Activated CD8-positive, alpha-beta T cell treated with anti-CD3 and anti-CD28 coated beads for 36 hours (primary cell): ENCODE measurements at places on chromosomes 11 and 22. TPM values are rescaled to one million over a fixed set of nuclear protein-coding genes. Genes with fewer than 3 reads are reported as not detected.

GAL gene
- 2.2 TPM for total RNA-seq

OR51D1 gene
- total RNA-seq: not detected

CYB5R2 gene
- 4.2 TPM for total RNA-seq

NPAS4 gene
- 0.11 TPM for total RNA-seq

OPCML gene
- total RNA-seq: not detected

KRTAP5-8 gene
- not detected for total RNA-seq

CHRDL2 gene
- not detected for total RNA-seq

HTR3A gene
- not detected for total RNA-seq

LMNTD2 gene
- 1.3 TPM for total RNA-seq

SLC35F2 gene
- 28.1 TPM for total RNA-seq

SNX32 gene
- 2.1 TPM for total RNA-seq

DBX1 gene
- total RNA-seq: not detected

DNA sequence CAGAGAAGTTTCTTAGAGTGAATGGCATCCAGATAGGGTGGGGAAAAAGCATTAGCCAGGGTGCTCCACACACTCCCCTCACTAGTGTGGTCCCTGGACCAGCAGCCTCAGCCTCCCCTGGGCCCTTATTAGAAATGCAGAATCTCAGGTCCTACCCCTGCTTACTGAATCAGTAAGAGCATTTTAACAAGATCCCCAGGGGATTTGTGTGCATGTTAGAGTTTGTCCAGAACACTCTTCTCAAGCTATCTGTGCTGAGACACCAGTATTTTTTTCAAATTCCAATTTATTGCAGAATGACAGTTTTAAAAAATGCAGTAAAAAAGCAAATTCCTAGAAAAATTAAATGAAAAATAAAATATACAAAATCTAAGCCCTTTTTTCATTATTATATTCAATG lies 123.1 kb downstream of the MIAT start:
- peaks cover 52% of the 10 kb centered on the region for H3K36me3 ChIP-seq
- H3K27ac ChIP-seq: no peak overlapping the region
- H3K27me3 ChIP-seq: no peaks in the 10 kb centered on the region
- H3K4me3 ChIP-seq: no peak overlapping the region

GRCh38 chr22:41501209-41501608 lies 32.3 kb downstream of the ACO2 start:
- H3K4me3 ChIP-seq: no peak overlapping the region
- H3K27ac ChIP-seq: no peak overlapping the region
- DNase-seq: peak; percentile 46
- peaks cover 13% of the 10 kb centered on the region for H3K36me3 ChIP-seq
- no peaks in the 10 kb centered on the region for H3K4me1 ChIP-seq

GRCh38 chr22:19040888-19041703 lies 81.1 kb downstream of the DGCR2 start:
- H3K4me3 ChIP-seq: no peak overlapping the region
- no peak overlapping the region for H3K27ac ChIP-seq
- H3K36me3 ChIP-seq: peaks cover 4% of the 10 kb centered on the region
- no peaks in the 10 kb centered on the region for H3K4me1 ChIP-seq

- peaks cover 66% of the 10 kb centered on the region for H3K4me1 ChIP-seq
- H3K4me3 ChIP-seq: peak overlapping the region; percentile 57
- H3K27ac ChIP-seq: peak overlapping the region; percentile 72
- peaks cover 87% of the 10 kb centered on the region for H3K36me3 ChIP-seq
- DNase-seq: no peak
Observed at GRCh38 chr11:61120099-61120705, 17.9 kb downstream of the CD5 start.

DNA sequence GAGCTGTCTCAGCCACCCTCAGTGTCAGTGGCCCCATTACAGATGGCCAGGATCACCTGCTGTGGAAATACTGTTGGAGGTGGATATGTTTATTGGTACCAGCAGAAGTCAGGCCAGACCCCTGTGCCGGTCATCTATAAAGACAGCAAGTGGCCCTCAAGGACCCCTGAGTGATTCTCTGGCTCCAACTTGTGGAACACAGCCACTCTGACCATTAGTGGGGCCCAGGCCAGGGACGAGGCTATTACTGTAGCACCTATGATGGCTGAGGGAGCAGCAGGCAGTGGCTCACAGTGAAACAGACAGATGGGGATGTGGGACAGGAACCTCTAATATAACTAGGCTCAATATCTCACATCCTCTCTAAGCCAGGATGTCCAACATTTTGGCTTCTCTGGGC lies 25.5 kb upstream of the GGTLC2 start:
- H3K4me3 ChIP-seq: no peak overlapping the region
- DNase-seq: no peak
- no peaks in the 10 kb centered on the region for H3K36me3 ChIP-seq
- peaks cover 11% of the 10 kb centered on the region for H3K4me1 ChIP-seq
- no peak overlapping the region for H3K27ac ChIP-seq

GRCh38 chr11:61954851-61955421 lies 4.8 kb downstream of the BEST1 start:
- peaks cover 2% of the 10 kb centered on the region for H3K4me1 ChIP-seq
- no peaks in the 10 kb centered on the region for H3K36me3 ChIP-seq
- H3K27ac ChIP-seq: no peak overlapping the region
- peaks cover 27% of the 10 kb centered on the region for H3K27me3 ChIP-seq
- DNase-seq: no peak

DNA sequence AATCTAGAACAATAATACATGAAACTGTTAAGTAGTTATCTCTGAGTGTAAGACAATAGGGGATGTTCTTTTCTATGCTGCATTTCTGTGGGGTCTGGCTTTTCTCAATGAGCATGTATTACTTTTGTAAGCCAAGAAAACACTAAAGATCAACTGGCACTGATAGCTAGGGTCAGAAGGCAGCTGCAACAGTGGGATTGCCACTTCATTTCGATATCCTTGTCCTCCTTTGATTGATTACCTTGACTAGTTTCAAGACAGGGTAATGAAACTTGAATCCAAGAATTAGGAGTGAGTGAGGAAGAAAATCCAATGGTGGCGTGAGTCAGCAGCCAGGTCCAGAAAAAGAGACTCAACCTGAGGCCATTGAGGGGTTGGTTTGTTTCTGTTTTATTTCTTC lies 46.5 kb downstream of the FEZ1 start:
- DNase-seq: no peak
- peaks cover 6% of the 10 kb centered on the region for H3K4me1 ChIP-seq

GRCh38 chr11:34641456-34641855 lies 20.6 kb downstream of the EHF start:
- H3K27me3 ChIP-seq: peaks cover 35% of the 10 kb centered on the region
- no peak overlapping the region for H3K4me3 ChIP-seq
- no peak for DNase-seq
- H3K4me1 ChIP-seq: no peaks in the 10 kb centered on the region
- no peak overlapping the region for H3K27ac ChIP-seq
- H3K36me3 ChIP-seq: no peaks in the 10 kb centered on the region

DNA sequence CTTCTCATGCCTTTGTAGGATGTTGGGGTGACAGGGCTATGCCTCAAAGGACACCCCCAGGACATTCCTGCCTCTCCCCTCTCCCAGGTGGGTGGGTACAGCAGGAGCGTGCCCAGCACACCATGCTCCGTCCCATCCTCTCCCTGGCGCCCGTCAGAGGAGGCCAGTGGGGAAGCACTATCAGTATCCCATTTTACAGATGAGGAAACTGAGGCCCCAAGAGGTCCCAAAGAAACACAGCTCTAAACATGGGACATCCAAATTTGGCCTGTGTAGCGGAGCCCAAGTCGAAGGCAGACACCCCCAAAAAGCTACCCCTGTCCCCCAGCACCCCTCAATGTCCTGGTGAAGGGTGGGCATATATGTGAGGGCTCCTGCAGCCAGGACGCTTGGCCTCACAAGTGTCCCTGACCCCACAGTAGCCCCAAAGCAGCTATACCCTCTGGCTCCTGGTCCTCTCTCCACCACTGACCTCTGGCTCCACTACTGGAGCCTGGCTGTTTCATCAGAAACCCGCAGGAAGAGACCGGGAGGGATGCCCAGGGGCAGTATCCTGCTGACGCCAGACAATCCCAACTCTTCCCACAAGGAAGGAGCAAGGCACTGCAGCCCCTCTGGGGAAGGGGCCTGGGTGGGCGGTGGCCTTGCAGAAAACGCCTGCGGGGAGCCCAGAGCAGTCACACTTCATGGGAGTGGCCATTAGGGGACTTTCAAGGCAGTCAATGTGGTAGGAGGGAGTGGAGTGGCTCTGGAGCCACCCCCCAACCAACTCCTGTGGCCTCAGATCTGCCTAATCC lies 5.4 kb downstream of the FADS3 start:
- DNase-seq: no peak
- H3K27ac ChIP-seq: no peak overlapping the region
- H3K27me3 ChIP-seq: no peaks in the 10 kb centered on the region
- H3K4me1 ChIP-seq: peaks cover 2% of the 10 kb centered on the region

DNA sequence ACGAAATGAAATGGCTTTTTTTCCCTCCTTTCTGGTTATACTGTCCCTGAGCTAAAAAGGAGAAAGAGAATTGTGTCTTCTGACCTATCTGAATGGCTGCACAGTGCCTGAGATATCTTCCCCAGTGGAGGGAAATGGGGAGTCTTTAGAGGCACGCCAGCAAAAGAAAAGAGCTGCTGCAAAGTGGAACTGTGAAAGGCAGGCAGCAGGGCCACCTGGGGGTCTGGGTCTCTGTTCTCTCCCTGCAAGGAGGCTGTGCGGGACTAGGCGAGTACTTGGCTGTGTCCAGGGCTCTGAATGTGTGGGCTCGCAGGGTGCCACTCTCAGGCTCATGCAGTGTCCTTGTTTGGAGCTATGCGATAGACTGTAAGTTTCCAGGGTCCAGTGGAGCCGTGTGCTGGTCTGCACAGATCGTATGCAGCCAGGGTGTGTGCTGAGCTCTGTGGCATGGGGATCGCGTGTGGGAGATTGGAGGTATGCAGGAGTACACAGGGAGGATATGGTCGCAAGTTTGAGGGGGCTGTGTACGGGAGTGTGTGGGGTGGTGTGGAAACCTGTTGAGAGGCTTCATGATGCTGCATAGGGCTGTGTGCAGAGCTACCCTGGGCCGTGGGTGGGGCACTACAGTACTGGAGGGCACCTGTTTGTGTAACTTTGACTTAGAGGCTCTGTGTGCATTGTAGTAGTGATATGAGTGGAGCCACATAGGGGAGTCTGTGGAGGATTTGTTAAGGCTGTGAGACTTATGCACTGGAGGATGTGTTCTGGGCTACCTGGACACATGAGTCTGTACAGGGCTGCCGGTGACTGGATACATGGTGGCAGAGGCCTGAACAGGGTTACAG lies 70.1 kb upstream of the OLFML1 start:
- H3K4me3 ChIP-seq: no peak overlapping the region
- H3K36me3 ChIP-seq: no peaks in the 10 kb centered on the region
- no peak overlapping the region for H3K27ac ChIP-seq
- H3K27me3 ChIP-seq: peaks cover 23% of the 10 kb centered on the region

GRCh38 chr11:57972013-57972367 lies 51.7 kb upstream of the OR9Q1 start:
- peaks cover 15% of the 10 kb centered on the region for H3K27me3 ChIP-seq
- no peak overlapping the region for H3K27ac ChIP-seq
- H3K4me1 ChIP-seq: no peaks in the 10 kb centered on the region
- no peak overlapping the region for H3K4me3 ChIP-seq

GRCh38 chr11:133797554-133797953 lies 47.8 kb downstream of the SPATA19 start:
- H3K27ac ChIP-seq: no peak overlapping the region
- DNase-seq: no peak
- H3K27me3 ChIP-seq: no peaks in the 10 kb centered on the region
- no peaks in the 10 kb centered on the region for H3K36me3 ChIP-seq
- no peaks in the 10 kb centered on the region for H3K4me1 ChIP-seq

DNA sequence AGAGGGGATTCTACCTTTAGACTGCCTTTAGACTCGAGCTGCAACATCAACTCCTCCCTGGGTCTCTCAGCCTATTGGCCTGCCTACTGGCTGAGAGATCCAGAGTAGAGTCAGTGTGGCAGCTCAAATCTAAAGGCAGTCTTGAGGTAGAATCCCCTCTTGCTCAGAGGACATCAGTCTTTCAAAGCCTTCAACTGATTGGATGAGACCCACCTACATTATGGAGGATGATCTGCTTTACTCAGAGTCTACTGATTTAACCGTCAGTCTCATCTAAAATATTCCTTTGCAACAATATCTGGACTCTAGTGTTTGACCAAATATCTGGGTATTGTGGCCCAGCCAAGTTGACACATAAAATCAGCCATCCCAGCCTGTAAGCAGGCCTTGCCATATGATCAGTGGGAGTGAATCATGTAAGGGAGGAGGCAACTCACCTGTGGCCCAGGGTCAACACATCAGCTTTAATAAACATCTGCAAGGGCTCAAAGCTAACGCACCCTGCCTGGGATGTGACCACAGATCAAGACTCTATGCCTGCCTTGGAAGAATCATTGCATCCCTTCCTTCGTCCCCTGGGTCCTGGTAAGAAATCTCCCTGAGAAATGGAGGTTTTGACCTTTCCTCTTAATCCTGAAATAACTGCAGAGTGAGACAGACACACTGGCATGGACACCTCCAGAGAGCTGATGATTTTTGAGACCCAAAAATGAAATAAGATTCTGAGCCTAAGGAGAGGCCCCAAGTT lies 198.0 kb downstream of the DBX1 start:
- DNase-seq: no peak
- no peak overlapping the region for H3K4me3 ChIP-seq
- peaks cover 10% of the 10 kb centered on the region for H3K27me3 ChIP-seq
- no peaks in the 10 kb centered on the region for H3K36me3 ChIP-seq
- peaks cover 11% of the 10 kb centered on the region for H3K4me1 ChIP-seq

DNA sequence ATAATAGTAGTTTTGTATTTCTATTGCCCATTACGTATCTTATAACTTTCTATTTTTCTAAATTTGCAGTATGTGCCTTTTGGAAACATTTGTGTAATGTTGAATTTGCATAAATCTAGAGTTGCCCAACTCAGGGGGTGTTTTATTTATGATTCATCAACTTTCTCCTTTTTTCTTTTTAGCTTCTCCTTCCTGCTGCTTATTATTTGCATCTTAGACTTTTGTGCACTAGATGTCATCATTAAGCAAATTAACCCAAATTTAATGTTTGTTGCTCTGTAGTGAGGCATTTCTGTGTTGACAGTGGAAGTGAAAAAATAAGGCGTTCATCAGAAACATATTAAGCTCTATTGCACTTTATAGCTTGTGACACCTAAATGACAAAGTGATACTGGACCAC lies 56.2 kb upstream of the ZBED5 start:
- H3K27me3 ChIP-seq: no peaks in the 10 kb centered on the region
- H3K27ac ChIP-seq: no peak overlapping the region
- peaks cover 2% of the 10 kb centered on the region for H3K36me3 ChIP-seq

- no peak overlapping the region for H3K4me3 ChIP-seq
- no peaks in the 10 kb centered on the region for H3K36me3 ChIP-seq
- no peak overlapping the region for H3K27ac ChIP-seq
- no peak for DNase-seq
- H3K27me3 ChIP-seq: peaks cover 46% of the 10 kb centered on the region
Observed at GRCh38 chr11:7253800-7254199, 2.1 kb downstream of the SYT9 start.

DNA sequence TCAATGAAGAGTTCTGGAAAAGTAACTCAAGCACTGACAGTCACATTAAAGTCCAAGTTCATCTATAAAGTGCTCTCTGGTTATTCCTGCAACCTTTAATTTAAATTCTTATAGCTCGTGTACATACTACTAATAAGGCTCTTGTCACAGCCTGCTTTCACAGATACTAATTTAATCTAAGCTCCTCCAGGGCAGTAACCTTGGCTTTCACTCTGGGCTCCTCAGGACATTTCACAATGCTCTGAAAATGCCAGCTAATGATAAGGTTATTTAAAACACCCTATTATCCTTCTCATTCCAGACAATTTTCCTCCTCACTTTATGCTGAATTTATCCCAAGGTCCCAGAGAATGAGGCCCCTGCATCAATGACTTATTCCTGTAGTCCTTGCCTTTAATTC lies 242.7 kb upstream of the CCDC90B start:
- peaks cover 5% of the 10 kb centered on the region for H3K27me3 ChIP-seq
- H3K27ac ChIP-seq: no peak overlapping the region
- no peaks in the 10 kb centered on the region for H3K36me3 ChIP-seq
- no peak for DNase-seq

- no peak overlapping the region for H3K4me3 ChIP-seq
- no peaks in the 10 kb centered on the region for H3K4me1 ChIP-seq
- H3K27me3 ChIP-seq: no peaks in the 10 kb centered on the region
- no peak for DNase-seq
Observed at GRCh38 chr22:34972191-34972897, 93.6 kb upstream of the ISX start.
